ENCODE measurements at places on chromosomes 16 and 17.

DNA sequence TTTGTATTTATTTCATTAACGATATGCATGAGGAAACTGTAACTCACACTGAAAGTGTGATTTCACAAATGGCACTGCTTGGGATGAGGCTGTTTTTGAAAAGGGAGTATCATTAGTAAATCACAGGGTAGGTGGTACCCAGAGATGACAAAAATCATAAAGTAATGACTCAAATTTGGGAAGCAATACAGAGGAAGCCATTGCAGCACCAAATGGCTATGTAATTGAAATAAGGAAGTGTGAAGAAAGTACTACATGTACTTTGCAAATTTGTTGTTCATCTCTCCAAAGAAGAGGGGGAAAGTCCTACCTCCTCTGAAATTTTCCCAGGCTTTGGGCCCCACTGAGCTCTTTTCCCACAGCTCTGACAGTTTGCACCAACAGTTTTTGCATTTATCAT is 12.3 kb upstream of the ABCC12 start:
- no peak for DNase-seq

- DNase-seq = no peak
These were observed 259.6 kb upstream of the KCNJ16 start for GRCh38 chr17:69815406-69815805.

DNA sequence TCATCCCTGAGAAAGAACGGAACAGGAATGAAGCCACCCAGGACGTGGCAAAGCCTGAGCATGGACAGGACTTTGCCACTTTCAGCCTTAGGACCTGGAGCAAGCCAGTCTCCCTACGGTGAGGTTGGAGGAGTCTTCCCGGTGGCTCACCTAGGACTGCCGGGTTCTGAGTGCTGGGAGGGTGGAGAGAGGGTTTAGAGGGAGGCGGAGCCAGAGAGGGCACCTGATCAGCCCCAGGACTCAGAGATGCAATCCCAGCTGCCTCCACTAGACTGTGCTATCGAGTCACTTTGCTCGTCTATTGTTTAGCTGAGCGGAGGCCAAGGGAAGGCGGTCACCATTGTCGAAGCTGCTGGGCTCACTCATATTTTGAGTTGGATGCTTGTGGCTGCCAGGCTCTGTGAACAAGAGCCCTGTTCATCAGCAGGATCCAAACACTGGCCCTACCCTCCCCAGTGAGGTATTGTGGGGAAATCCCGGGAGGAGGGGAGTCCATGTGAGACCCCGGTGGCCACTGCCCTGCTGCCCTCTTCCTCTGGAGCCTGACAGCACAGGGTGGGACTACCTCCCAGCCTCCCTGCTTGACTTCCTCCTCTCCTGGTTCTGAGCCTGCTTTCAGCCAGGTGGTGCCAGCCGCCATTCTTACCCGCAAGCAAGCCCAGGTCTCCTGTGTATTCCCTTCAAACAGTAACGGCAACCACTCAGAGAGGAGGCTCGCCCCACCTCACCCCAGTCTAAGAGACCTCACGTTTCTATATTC is 7.0 kb downstream of the KRT14 start:
- DNase-seq = peak; percentile 92

DNA sequence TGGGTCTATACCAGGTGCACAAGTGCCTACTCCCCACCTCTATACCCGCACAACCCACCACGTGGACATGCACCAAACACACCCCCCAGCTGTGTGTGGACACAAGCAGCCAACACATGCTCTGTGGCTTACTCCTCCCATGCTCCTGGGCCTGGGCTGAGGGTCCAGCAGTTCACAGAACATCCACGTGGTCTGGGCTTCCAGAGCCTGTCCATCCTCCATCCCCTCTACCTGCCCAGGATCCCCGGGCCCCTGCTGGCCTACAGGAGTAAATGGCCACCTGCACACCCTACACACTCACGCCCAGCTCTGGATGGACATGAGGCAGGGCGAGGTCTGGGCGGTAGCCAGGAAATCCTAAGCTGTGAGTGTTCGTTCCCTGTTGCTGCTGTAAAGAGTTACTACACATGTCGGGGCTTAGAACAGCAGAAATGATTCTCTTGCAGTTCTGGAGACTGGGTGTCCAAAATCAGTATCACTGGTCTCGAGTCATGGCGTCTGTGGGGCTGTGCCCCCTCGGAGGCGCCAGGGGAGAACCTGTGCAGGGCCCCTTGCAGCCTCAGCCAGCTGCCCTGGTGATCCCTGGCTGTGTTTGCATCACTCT is 15.0 kb upstream of the RAI1 start:
- DNase-seq = peak; percentile 97

- no peak for DNase-seq
These were observed 50.8 kb downstream of the SDK2 start for GRCh38 chr17:73593249-73593965.

GRCh38 chr16:46607529-46607928 is 13.7 kb downstream of the SHCBP1 start:
- DNase-seq = no peak

DNA sequence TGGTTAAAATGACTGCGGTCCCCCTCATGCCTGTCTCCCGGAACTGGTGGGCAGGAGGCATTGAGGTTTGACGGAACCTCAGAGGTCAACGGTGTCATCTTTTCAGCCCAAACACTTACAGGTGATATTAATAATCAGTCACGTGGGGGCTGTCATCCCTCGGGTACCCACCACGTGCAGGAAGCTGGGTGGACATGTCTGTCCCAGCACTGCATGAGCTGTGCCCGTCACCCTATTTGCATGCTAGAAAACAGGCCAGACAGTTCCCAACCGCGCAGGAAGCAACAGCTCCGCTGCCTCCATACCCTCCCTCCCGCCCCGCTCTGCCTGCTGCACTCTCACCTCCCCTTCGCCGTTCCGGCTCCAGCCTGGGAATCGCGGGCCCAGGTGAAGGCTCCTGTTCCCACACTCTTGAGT is 1.4 kb downstream of the SYNGR3 start:
- DNase-seq = no peak

GRCh38 chr16:57025941-57026777 is 36.8 kb downstream of the NLRC5 start:
- no peak for DNase-seq

GRCh38 chr17:78125138-78125913 is 3.2 kb downstream of the TMC6 start:
- DNase-seq = no peak
